SK-MEL-5 (cell line): ENCODE measurements at places on chromosomes 7 and 10. TPM values are rescaled to one million over a fixed set of nuclear protein-coding genes. Genes with fewer than 3 reads are reported as not detected.

GRCh38 chr10:110363572-110364411, 59.1 kb upstream of the SMNDC1 start:
- no peak for DNase-seq

- no peak for DNase-seq
Measured at GRCh38 chr10:15869935-15870334, 9.6 kb upstream of the MINDY3 start.

RARRES2 gene
- total RNA-seq = not detected in 2 replicates

DNA sequence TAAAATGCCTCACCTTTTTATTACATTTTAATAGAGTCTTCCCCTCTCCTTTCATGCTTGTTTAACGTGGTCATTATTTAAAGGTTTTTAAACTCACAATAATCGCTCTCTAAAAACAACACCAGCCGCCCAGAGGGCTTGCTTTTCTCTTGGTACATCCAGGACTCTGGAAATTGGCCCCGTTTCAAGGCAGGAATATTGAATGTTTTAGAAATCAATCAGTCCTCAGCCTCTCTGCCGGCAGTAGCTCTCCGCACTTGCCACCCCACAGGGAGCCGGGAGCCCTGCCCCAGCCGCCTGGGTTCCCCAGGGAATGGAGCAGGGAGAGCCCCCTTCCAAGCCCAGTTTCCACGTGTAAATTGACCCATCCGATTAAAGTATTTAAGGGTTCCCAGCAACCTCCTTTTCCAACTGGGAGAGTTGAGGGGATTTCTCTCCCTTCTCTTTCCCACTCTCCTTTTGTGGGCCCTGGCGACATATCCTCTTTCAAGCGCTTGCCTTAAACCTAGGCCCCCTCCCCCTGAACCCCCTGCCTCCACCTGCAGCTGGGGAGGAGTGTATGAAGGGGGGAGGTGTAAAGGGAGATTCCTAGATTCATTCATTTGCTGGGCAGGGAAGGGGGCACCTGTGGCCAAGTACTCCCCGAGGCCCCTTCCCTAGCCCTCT, 1.9 kb downstream of the FGF8 start:
- no peak for DNase-seq

DNA sequence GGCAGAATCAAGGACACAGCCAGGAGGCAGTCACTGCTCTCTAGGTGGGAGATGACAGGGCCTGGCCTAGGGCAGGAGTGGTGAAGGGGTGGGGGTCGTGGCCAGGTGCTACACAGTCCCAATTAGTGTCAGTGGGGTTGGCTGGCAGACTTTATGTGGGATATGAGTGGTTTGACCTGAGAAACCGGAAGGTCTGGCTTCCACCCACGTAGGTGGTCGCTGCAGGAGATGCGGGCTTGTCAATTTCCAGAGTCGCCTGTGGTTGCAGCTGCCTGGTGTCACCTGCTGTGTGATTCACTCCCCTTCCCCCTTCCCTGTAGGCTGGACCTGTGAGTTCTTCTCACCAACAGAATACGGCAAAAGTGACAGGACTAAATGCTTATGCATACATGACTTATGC, 124.3 kb downstream of the KLF6 start:
- DNase-seq = no peak

DNA sequence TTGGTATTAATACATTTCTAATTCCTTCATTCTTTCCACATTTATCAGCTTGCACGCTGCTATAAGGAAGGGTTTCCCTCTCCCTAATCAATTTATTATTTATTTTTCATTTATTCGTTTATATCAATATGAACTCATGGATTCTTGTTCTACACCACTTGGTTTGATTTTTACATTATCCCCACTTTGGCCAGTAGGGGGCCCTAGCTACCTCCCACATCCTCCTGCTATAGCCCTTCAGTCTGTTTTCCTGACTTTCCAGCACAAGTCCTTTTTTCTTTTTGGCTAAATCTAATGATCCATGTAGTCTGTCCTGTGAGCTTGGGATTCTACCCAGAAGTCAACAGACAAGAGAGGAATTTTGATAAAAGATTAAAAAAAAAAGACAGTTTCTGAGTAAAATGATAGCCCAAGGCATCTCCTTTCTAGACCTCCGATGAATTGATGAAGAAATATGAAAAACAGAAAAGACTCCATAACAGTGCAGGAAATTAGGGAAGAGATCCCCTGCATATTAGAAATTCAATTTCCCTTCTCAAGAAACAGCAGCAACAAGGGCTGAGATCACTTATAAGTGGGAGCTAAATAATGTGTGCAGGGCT, 47.7 kb downstream of the LYZL2 start:
- peak; percentile 66 for DNase-seq

UCN3 gene
- total RNA-seq = not detected in 2 replicates

VWDE gene
- total RNA-seq = 0.16 and 0.32 TPM in 2 replicates

TRIM50 gene
- not detected in 2 replicates for total RNA-seq

- no peak for DNase-seq
Measured at GRCh38 chr10:45444022-45444421, 70.0 kb downstream of the ALOX5 start.

NSUN5 gene
- total RNA-seq = 67.4 and 69.0 TPM in 2 replicates
